NCI-H69 (cell line): ENCODE measurements at places on chromosomes 7 and 10.

- peak; percentile 87 for DNase-seq
These were observed 719.0 kb downstream of the GRM8 start for GRCh38 chr7:126533715-126534114.

GRCh38 chr10:94533027-94533426 is 12.6 kb upstream of the HELLS start:
- DNase-seq: no peak

GRCh38 chr7:102147008-102147407 is 139.7 kb upstream of the SH2B2 start:
- DNase-seq: no peak

DNA sequence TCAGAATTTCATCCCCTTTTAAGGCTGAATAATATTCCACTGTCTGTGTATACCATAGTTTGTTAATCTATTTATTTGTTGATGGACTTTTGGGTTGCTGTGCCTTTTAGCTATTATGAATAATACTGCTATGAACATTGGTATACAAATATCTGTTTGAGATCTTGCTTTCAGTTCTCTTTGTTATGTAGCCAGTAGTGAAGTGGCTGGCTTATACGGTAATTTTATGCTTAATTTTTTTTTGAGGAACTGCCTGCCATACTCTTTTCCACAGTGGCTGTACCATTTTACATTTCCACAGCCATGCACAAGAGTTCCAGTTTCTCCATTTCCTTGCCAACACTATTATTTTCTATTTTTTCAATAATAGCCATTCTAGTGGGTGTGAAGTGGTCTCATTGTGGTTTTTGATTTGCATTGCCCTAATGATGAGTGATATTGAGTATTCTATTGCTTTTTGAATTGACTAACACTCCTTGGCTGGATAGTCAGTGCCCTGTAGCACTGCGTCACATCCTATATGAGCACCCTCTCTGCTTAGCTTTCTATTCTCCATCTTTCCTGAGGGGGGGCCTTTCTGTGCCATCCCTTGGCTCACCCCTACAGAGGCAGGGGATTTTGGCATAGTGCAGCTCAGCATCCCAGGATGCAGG is 29.4 kb upstream of the RAPGEF5 start:
- no peak for DNase-seq

- peak; percentile 64 for DNase-seq
These were observed 97.2 kb downstream of the DOCK4 start for GRCh38 chr7:112108981-112109380.

DNA sequence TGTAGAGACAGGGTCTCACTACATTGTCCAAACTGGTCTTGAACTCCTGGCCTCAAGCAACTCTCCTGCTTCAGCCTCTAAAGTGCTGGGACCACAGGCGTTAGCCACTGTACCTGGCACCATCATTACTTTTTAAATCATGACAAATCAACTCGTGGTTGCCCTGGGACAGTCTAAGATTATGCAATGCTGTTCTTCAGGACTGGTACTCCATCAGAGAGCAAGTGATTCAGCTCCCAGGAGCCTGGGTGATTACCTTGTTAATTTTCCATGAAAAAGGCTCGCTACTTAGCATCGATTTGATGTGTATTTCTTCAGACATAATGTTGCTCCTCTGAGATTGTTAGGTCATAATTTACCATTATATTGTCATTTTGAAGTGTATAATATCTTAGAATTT is 158.9 kb upstream of the STEAP4 start:
- no peak for DNase-seq

GRCh38 chr7:117479225-117480054 is at the start of gene CFTR:
Gene CFTR (plus strand): TSS chr7:117480025. CDS start chr7:117480095, 70 bp downstream.
- DNase-seq: no peak

GRCh38 chr7:50088463-50089129 is 4.5 kb downstream of the ZPBP start:
- no peak for DNase-seq

GRCh38 chr10:130194194-130194990 is 58.2 kb downstream of the GLRX3 start:
- no peak for DNase-seq

DNA sequence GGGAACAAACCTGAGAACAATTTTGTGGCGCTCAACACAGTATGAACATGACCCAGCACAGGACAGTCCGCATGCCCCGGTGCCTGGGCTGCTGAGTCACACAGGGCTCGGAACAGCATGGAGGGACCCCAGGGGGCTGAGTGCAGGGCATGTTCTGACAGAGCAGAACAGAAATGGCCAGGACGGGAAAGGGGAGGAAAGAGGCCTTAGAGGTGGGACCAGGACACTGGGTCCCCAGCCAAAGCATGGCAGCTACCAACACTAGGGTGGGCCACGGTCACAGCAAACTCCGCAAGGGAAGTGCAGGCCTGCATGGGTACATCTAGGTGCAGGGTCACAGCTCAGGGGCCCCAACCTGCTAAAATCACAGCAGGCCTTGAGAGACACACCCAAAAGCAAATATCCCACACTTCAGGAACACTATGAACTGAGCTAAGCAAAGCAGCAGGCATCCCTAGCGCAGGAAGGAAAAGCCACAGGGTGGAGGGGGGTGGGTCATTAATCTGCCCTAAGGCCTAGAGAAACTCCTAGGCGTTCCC is 5.6 kb downstream of the IMPDH1 start:
- DNase-seq: peak; percentile 80

GRCh38 chr10:35127289-35127891 is 744 bp downstream of the CREM start:
- DNase-seq: peak; percentile 52

- no peak for DNase-seq
These were observed 348.1 kb upstream of the VWC2 start for GRCh38 chr7:49425277-49425818.

DNA sequence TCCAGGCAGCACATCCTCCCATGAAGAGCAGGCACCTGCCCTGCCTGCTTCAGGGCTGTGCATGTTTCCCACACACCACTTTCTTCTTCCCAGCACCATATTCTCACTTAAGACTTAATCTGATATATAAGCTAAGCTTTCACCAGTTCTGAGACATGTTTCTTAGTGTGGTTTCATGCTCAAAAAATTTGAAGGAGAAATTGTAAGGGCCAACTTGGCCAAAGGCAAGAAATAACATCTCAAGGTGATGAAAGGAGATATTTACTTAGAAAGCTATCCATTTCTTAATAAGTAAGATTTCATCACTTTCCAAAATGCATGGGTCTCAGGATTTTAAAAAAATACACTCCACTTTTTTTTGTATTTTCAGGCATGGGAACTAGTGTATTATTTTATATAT is 468.1 kb upstream of the AKR1E2 start:
- no peak for DNase-seq
